ENCODE measurements at places on chromosomes 7 and 10.

GRCh38 chr7:95622001-95622549 is 25.8 kb upstream of the PDK4 start:
- DNase-seq: no peak

GRCh38 chr7:95536656-95537311 is 51.0 kb downstream of the ASB4 start:
- no peak for DNase-seq

DNA sequence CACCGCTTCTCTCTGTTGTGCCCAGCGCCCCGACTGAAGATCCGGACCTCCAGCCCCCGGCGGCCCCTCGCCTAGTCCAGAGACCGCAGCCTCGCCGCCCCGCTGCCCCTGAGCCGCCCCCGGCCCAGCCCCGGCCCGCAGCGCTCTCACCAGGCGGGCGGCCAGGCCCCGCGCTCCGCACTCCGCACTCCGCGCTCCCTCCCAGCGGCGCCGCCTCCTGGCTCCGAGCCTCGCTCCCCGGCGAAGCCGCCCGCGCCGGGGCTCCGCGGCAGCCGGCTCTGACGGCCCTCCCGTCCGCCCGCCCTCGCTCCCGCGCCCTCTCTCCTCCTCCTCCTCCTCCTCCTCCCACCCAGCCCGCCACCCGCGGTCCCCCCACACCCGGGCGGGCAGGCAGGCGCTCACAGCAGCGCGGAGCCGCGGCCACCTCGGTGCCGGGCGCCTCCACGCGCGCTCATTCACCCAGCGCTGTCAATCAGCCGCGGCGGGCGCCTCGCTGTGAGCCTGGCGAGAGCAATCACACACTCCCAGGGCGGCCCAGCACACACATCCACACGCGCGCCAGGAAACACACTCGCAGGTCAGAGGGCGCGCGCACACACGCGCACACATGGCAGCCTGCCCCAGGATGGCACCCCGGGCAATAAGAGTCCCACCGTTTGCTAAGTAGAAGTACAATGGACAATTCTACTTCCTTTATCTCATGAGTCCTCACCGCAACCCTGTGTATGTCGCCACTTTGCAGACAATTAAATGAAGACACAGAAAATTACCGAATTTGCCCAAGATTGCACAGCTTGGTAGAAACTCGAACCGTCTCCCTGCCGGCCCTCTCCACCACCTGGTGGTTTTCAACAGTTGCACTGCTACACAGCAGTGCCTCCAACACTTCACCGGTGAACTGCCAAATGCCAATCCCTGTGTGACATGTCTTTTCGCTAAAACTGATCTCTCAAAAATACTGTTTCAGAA is at the start of gene PRRT4:
Gene PRRT4 (minus strand): TSS at position 280 of the 969 bp plus-strand sequence.
- peak; percentile 69 for DNase-seq

- no peak for DNase-seq
Observed at GRCh38 chr7:83119026-83119382, 43.7 kb downstream of the PCLO start.

GRCh38 chr7:53191191-53191695 is 155.8 kb downstream of the POM121L12 start:
- no peak for DNase-seq
